Choroid plexus epithelial cell (primary cell): ENCODE measurements at places on chromosomes 11 and 22.

DNA sequence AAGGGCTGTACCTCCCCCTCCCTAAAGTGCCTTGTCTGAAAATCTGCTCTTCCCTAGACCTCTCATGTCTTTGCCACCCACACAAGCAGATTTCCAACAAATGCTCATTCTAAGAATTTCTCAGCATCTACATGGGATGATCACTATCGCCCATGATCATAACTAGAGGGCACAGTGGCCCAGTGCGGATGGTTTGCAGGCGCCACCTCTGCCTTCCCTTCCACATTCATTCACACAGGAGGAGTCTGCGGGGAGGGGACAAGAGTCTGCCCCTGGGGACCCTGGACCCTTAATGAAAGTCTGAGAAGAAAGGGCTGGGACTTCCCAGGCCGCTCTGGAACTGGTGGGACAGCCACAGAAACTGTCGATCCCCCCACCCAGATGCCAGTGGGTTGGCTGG lies 28.9 kb downstream of the KCTD17 start:
- no peak for DNase-seq

GRCh38 chr11:102780491-102780918 lies at the start of gene MMP10:
TSS of gene MMP10 (minus strand) at chr11:102780628. CDS start at chr11:102780591, 37 bp downstream.
- peak; percentile 71 for DNase-seq

GRCh38 chr11:33542921-33543320 lies 157.7 kb downstream of the C11orf91 start:
- DNase-seq: peak; percentile 77

DNA sequence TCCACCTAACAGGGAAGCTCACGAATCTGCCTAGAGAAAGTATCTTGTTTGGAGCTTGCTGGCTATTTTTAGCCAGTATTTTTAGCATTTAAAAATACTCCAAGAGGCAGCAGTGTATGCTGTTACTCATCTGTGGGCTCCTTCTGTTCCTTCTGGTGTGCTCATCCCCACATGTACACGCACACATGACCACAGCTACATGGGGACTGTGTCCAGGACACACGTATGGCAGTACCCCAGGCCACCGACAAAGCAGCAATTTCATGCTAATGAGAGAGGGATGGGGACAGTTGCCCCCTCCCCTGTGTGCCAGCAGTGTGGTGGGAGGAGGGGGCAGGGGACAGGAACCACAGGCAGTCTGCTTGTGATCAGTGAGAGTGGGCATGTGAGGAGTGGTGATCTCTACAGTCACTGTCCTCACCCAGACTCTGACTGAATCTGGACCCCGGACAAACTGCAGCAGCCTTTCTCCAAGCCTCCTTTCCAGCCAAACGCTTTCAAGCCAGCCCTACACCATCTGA lies 16.4 kb downstream of the USP2 start:
- no peak for DNase-seq

DNA sequence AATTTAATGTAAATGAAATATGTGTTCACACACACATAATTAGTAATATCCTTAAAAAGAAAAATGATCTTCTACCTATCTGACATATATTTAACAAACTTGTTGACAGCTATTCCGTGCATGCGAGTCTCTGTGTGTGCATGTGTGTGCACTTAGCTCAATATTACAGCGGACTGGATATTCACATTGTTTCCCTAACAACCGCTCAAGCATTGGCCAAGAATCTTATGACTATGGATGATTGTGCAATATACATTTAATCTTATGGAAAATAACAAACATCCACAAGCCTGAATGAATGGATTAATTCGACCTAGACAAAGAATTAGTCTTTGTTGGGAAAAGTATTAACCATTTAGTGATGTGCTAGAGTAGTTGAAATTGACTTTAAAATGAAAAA lies 1078.6 kb downstream of the LRRC4C start:
- DNase-seq: no peak

- DNase-seq: peak; percentile 14
These were observed 85.5 kb downstream of the ENTHD1 start for GRCh38 chr22:39808081-39808480.

GRCh38 chr11:119641983-119642745 lies 86.8 kb downstream of the NECTIN1 start:
- DNase-seq: peak; percentile 26

GRCh38 chr11:61682093-61682732 lies 2.0 kb downstream of the DAGLA start:
- no peak for DNase-seq

DNA sequence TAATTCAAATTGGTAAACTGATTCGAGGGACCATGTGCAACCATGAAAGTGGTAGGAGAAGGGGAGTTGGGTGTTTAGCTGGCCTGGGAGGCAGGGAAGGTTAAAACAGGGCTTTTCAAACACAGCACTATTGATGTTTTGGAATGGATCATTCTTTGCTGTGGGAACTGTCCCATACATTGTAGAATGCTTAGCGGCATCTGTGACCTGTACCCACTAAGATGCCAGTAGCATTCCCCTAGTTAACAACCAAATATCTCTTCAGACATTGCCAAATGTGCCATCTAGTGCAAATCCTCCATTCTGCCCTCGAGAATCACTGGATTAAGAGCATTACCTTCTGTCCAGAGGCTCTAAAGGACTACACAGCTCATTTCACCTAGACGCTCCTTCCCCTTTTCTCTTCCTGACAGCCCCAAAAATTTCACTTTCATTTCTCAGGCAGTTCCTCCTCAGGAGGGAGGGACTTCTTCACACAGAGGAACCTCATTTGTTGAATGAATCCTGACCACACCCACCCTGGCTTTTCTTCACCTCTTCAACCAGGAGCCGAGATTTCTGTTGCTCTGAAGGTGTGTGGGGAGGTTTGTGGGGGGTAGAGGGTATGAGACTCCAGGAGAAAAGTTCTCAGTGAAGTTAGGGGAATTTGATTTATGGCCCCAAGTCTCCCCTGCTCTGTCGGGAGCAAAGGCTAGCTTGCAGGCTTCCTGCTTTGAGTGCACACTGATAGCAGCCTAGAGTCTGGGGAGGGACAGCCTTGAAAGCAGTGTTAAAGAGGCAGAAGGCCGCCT lies at the start of gene TRIM34:
Gene TRIM34, plus strand, starts transcription at position 513 of the 791 bp plus-strand sequence. CDS start 7,331 bp downstream, outside the sequence.
- DNase-seq: peak; percentile 80

DNA sequence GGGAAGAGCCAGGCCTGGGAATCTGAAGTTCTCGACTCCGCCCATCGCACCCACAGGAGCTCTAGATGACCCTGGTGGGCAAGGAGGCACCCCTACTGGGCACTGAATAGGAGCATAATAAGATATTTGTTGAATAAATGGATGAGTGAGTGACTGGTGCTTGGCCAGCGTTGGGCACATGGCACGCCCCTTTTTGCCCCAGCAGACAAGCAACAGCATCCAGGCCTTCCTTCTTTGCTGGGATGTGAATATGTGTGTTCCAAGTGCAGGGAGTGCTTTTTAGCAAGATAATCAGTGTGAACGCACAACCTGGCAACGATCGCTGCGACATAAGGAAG lies 443 bp upstream of the CELF1 start:
- peak; percentile 31 for DNase-seq

DNA sequence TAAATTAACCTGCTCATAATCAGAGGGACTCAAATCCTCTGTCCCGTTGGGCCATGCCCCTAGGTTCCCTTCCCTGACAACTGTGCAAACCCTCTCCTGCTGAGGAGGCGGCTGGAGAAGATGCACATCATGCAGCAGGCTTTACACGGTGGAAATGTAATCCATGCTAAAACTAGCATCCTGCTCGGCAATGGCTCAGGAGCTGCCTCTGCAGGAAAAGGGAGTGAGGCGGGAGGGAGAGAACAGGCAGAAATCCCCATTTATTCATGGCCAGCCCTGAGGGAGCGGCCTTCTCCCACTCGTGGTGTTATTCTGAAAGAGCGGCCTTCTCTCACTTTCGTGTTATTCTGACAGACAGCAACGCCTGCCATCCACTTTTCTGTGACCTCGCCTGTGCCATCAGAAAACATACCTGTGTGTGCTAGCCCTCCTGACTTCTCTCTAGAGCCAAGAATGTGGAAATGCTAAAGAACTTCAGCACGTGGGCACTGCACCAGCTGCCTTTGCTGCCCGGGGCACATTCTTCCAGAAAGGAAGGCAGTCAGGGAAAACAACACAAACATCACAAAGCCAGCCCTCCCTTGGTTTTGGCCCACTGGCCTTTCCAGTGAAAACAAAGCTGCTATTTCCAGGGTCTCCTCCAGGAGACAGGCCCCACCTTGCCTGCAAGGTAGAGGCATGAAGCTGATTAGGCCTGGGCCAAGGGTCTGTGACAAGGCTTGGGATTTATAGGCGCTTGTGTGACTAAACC lies 62.9 kb upstream of the BID start:
- peak; percentile 8 for DNase-seq

DNA sequence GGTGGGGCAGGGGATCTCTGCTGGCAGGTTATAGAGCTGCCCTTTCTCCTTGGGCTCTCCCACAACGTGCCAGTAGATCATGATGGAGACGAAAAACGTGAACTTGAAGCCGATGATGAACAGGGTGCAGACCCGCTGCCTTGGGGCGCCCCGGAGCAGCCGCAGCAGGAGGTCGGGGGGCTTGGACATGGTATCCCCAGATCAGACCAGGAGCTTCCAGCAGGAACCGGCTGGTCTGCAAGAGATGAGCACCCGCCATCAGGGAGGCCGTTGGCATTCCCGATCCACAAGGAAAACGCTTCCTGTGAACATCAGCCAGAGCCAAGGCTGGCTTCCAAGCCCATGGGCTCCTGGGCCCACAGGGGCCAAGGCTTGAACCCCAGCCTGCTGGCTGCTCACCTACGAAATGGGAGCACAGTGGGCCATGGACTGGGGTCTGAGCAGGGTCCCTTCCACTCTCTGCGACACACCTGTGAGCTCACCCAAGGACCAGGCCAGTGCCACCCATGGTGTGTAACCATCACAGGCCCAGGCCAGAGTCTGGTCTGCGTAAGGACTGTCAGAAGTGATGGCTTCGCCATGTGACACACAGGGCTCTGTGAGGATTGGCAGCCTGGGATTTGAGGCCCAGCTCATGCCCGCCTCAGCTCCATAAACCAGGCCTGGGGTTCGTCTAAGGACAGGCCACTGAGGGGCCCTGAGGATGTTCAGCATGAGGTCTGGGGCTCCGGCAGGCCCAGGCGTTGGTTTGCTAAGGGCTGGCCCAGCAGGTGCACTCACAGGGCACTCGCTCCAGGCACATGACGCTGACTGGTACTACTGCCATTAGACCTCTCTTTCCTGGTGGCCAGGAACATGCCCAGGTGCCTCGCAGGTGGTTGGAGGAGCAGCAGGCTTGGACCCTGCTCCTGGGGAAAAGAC lies 26.6 kb downstream of the A4GALT start:
- DNase-seq: no peak

DNA sequence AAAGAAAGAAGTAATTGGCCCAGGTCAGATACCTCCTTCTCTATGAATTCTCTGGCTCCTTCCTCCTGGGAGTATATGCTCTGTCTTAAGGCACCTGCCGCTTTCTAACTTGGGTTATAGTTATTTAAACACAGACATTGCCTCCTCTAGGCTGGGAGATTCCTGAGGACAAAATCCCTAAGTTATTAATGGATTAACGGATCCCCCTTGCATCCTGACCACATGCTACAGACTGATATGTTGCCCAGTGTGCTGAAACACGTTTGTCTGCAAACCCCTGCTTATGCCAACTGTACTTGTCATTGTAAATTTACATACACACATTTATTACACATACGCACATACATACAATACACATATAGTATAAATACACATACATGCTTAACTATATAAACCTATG lies 35.3 kb downstream of the PACSIN2 start:
- DNase-seq: no peak

DNA sequence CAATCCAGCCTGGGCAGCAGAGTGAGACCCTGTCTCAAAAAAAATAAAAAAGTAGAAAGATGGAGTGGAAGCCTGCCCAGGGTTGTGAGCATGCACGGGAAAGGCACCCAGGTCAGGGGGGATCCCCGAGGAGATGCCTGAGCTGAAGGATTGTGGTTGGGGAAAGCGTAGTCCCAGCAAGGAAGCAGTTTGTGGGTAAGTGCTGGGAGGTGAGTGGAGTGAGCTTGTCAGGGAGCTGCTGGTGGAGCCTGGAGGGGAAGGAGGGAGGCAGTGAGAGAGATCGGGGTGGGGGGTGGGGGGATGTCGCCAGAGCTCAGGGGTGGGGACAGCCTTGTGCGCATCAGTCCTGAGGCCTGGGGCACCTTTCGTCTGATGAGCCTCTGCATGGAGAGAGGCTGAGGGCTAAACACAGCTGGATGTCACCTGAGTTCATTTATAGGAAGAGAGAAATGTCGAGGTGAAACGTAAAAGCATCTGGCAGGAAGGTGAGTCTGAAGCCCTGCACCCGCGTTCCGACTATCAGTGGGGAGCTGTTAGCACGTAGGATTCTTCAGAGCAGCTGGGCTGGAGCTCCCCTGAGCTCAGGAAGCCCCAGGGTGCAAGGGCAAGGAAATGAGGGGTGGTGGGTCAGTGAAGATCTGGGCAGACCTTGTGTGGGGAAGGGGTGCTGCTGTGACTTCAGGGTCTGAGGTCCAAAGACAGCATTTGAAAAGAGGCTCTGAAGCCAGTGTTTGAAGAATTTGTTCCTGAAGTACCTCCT lies 10.2 kb downstream of the TMEM121B start:
- no peak for DNase-seq

DNA sequence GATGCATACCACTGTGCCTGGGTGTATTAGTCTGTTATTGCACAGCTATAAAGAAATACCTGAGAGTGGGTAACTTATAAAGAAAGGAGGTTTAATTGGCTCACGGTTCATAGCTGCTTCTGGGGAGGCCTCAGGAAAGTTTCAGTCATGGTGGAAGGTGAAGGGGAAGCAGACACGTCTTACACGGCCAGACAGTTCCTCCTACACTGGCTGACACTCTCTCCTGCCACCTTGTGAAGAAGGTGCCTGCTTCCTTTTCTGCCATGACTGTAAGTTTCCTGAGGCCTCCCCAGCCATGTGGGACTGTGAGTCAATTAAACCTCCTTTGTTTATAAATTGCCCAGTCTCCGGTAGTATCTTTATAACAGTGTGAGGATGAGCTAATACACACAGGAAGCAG lies 33.6 kb upstream of the CD81 start:
- no peak for DNase-seq

DNA sequence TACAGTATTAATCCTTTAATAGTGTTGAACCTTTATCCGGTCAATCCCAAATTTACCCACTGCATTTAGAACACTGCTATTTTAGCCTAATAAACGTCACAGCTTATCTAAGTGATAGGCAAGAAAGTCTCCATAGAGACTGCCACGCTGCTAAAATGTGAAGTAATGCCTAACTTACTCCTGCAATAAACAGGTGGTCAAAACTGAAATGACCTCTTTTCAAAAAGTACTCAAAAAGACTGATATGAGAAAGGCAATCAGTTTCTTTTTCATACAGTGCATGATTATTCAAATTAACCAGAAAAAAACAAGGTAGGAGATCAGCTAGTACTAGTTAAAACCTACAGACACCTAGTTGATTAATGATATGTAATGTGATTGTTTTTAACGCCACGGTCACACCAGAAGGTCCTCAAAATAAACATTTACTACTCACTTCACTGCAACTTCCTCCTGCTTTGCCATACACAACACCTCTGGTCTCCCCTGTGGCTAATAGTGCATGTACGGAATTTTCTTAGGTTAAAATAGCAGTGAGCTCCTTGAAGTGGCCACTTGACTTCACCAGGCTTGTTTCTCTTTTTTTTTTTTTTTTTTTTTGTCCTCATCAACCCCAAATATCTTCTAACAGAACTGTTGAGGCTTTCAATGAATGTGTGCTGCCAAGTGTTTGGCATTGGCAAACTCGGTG lies 8.8 kb downstream of the ATP5MG start:
- DNase-seq: no peak

GRCh38 chr11:93773045-93773477 lies 11.0 kb upstream of the MED17 start:
- DNase-seq: no peak
